ENCODE measurements at places on chromosomes 3 and 15.
A peak's percentile ranks its signal among the peaks of the same experiment; 100 is the strongest.

DNA sequence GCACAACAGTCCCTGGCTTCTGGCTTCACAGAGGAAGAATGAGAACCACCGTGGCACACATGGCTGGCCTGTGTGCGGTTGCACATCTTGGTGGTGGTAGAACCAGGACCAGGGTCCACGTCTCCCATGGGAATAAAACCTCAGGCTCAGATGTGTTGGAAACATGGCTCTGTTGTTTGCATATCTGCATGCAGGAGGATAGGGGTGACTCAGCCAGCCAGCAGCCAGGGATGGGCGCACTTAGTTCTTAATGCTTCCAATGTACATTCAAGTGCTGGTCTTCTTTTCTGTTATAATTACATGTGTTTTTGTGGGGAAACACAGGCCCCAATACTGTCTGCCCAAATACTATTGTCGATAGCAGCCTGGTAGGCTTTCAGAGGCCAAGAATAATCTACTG, 35.8 kb upstream of the BCL2L10 start:
- no peak for DNase-seq

DNA sequence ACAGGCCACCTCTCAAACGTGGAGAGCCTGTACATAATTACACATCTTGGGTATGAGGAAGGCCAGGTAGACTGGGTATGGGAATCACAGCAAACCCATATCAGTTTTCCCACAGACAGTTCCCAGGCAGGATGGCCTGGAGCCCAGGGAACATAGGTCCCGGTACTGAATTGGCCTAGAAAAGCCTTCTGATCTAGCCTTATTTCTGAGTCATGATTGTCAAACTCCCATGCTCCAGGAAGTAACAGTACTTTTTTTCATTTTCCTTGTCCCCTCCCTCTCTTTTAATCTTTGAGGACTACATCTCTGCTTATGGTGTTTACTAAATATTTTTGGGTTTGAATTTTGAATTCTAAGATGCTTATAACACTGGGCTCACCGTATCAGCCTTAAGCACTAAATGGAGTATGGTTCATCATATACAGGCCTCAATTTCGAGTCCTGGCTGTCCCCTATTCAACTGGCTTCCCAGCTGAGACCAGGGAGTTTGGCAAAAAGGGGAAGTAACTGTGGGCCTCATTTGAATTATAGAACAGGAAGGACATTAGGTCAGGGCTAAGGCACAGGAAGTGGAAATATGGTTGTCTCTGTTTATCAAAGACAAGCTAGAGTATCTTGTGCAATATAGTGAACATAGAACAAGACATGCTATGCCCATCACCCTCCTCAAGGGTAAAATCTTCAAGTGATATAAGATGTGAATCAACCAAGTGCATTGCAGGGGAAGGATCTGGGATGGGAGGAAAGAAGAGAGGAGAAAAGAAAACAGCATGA, 494.6 kb downstream of the NTRK3 start:
- no peak for DNase-seq

DNA sequence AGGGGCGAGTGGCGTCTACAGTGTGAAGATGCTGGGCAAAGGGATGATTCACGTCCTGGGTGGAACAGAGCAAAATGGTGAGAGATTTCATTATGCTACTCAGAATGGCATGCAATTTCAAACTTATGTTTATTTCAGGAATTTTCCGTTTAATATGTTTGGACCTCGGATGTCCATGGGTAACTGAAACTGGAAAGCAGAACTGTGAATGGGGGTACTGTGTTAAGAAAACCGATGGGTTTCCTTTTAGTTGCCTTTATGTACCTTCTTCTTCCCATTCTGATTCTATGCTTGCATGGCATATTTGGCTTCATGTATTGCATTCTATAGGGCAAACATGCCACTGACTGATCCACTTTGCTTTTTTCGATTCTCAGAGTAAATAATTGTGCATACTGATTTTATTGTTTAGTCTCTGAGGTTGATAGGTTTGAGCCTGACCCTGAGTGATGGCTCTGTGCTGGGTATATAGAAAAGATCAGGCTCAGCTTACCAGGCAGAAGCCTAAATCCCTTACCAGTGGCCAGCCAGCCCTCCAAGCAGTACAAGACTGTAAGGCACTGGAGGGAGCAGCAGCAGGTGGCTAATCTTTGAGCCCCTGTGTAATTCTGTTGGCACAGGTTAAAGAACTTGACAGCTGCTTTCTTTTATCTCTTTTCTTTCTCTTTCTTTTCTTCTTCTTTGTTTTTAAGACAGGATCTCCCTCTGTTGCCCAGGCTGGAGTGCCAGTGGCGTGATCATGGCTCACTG, 4.5 kb downstream of the QTRT2 start:
- no peak for DNase-seq

- no peak for DNase-seq
These were observed 50.4 kb downstream of the GLB1 start for GRCh38 chr3:33046521-33046920.

DNA sequence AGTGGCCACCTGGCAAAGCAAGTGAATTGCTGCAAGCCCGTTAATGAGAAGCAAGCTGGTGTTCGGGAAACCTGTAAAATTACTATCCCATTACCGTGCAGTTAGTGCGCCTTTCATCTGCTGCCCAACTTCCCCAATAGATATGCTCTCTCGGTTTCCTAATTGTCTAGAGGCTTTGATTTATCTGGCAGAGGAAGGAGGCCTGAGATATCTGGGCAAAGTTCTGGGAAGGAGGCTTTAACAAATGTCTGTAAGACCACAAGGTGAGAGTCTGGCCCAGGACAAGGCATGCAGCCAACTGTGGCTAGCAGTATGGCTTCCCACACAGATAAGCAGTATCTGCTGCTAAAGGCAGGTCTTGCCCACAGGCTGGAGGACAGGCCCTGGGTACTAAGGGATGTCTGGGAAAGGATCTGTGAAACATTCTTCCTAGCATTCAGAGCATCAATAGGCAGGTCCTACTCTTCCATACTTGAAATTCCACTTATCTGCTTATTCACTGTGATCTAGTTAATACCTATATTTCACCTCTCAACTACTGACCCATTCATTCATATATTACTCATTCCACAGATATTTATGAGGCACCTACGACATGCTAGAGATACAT, 130.0 kb upstream of the SLC2A2 start:
- peak; percentile 26 for DNase-seq

- no peak for DNase-seq
These were observed 604 bp downstream of the KCTD6 start for GRCh38 chr3:58492494-58492905.

- DNase-seq, result peak; percentile 91
These were observed 9.8 kb downstream of the HEG1 start for GRCh38 chr3:125045965-125046364.

DNA sequence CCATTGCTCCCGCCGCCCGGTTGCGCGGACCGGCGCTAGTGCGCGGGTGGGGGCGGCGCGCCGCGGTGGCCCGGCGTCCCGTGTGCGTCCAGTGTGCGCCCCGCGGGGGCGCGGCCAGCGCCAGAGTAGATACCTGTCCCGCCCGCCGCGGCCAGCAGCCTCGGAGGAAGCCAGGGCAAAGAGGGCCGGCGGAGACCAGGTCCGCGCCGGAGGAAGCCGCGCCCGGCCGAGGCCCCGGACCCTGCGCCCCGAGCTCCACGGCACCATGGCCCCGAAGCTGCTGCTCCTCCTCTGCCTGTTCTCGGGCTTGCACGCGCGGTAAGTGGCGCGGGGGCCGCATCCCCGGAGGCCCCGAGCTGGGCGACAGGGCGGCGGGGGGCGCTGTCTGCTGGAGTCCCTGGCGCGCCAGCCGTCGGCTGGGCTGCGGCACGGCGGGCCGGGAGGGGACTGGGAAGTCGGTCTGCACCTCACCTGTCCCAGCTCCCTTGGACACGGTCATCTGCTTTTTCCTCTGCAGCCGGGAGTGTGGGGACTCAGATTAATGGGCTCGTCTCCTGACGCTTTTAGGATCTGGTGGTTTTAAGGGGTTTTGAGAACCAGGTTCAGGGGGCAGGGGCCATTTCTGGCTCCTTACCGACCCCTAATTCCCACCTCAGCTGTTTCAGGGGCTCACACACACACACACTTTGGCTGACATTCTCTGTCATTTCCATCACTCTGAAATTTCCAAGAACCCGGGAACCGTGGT, 464 bp downstream of the GABRG3 start:
- peak; percentile 8 for DNase-seq

GRCh38 chr3:46603446-46604046, 8.8 kb upstream of the FAM240A start:
- no peak for DNase-seq

- DNase-seq, result no peak
These were observed 293.1 kb downstream of the SUCLG2 start for GRCh38 chr3:67361323-67361722.

DNA sequence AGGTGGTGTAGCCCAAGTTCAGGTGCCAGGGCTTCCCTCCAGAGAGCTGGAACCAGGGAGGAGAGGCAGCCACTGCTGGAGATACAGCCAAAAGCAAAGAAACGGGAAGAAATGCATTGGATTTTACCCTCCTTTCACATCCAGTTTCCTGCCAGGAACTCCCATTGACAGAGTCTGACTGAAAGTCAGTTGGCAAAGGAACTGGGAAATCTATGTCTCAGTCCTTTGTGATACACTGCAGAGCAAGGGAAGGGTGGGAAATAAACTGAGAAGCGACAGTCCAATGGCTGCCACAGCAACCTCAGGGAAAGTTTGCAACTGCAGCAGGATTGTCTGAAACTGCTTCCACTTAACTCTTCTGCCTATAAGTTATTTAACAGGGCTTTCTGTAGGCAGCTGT, 142.6 kb downstream of the SATB1 start:
- DNase-seq, result no peak

DNA sequence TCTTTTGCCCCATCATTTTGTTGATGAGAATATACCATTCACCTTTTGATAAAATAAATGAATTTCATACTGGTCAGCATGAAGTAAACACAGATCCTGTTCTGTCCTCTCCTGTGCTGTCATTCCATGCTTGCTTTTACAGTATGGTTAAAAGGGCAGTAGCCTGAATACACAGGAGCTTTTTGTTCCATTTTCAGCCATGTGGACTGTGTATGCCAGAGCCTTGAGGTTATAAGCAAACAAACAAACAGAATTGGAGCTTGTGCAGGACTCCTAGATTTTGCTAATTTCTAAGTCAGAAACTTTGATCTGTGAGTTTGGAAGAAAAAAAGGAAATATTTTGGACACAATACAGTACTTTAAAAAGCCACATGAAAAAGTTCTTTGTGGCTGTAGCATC, 91.9 kb downstream of the LRRC28 start:
- no peak for DNase-seq

DNA sequence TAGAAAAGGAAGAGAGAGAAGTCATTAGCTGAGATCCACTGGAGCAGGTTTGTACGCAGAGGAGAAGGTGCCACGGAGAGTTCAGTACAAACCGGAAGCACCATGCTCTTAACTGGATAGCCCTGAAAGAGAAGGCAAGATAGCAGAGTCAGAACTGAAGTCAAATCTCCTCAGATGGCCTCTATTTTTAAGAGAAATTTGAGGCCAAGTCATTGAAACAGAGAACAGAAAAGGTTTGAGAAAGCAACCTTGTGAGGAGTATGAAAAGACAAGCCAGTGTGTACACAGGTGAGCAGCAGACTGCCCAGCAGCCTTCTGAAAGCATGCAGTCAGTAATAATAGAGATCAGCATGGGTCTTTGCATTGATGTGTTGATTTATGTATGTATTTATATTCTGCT, 66.1 kb upstream of the SPRED1 start:
- DNase-seq, result no peak

DNA sequence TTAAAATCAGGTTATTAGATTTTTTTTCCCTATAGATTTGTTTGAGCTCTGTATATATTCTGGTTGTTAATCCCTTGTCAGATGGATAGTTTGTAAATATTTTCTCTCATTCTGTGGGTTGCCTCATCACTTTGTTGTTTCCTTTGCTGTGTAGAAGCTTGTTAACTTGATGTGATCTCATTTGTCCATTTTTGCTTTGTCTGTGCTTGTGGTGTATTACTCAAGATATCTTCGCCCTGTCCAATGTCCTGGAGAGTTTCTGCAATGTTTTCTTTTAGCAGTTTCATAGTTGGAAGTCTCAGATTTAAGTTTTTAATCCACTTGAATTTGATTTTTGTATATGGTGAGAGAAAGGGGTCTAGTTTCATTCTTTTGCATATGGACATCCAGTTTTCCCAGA, 699.1 kb downstream of the NAALADL2 start:
- no peak for DNase-seq

- DNase-seq, result no peak
These were observed 117.1 kb upstream of the GOLIM4 start for GRCh38 chr3:168212664-168213285.

DNA sequence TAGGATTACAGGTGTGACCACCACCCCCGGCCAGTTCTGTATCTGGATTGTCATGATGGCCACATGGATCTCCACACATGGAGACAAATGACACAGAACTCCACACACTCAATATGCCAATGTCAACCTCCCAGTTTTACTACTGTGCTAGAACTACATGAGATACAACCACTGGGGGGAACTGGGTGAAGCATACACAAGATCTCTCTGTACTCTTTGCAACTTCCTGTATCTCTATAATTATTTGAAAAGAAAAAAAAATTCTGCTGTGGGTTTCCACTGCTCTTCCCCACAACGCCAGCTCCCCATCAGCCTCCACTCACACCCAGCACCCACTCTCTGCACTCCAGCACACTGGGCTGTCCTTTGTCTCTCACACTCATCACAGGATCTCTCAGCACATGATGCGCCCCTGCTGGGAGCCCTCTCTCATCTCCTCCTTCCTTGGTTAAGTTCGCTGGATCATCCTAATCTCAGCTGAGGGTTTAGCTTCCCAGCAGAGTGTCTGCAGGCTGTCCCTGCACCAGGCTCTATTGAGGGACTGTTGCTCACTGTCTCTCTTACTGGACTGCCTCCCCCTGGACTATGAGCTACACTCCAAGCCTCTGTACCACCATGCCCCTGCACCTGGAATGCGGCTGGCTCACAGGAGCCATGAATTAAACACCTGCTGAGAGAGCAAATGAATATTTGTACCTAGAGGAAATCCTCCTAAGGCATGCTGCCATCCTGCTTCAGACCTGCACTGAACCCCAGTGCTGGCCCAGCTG, 10.7 kb upstream of the RAB43 start:
- DNase-seq, result no peak

DNA sequence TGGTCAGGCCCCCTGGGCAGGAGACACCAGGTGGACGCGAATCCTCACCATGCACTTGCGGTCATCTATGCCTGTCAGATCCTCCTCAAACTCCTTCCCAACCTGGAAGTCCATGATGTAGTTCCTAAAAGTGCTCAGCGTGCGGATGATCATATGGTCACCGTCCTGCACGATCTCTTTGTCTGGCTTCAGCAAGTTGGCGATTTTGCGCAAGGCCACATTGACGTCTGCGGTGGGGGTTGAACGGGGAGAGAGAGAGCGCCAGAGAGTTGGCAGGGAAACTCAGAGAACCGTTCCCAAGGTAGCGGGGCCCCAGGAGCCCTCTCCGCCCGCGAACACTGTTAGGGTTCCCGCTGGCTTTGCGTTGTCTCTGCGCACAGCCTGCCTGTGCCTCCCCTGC, 809 bp downstream of the RBP1 start:
- DNase-seq, result peak; percentile 36

GRCh38 chr3:12833222-12834161, 7.9 kb downstream of the RPL32 start:
- DNase-seq, result no peak

DNA sequence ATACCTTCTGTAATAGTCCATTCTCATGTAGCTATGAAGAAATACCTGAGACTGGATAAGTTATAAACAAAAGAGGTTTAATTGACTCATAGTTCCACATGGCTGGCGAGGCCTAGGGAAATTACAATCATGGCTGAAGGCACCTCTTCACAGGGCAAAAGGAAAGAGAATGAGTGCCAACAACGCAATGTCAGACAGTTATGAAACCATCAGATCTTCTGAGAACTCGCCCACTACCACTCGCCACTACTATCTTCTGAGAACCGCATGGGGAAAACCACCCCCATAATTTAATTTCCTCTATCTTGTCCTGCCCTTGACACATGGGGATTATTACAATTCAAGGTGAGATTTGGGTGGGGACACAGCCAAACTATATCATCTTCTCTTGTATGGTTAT, 406.8 kb upstream of the CBLB start:
- DNase-seq, result no peak
